Cardiac muscle cell (in vitro differentiated cells and primary cell): ENCODE measurements at places on chromosomes 1 and 21. TPM values are rescaled to one million over a fixed set of nuclear protein-coding genes. Genes with fewer than 3 reads are reported as not detected.

DNA sequence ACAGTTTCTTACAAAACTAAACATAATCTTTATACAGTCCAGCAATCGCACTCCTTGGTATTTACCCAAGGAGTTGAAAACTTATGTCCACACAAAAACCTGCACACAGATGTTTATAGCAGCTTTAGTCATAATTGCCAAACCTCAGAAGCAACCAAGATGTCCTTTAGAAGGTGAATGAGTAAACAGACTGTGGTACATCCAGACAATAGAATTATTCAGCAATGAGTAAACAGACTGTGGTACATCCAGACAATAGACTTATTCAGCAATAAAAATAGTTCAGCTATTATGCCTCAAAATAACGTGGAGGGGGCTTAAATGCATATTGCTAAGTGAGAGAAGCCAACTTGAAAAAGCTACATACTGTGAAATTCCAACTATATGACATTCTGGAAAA, 87.0 kb upstream of the GALNT2 start:
- peak; percentile 7 for DNase-seq

GRCh38 chr1:18681423-18681835, 50.8 kb downstream of the PAX7 start:
- peak; percentile 35 for DNase-seq

DNA sequence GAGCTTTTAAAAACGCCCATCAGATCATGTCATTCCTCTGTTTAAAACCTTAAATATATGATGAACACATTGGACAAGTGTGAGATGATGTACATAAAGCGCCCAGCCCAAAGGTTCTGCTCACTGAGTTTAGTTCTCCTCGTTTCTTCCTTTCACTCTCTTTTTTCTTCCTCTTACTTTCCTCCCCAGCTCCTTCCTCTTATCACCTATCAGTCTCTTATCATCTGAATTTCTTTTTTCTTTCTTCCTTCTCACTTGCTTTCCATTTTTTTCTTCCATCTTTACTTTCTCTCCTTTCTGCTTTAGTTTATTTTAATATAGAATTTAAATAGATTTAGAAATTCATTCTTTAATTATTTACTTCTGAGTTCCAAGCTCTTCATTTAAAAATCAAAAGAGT, 17.8 kb upstream of the POGZ start:
- DNase-seq = no peak

DNA sequence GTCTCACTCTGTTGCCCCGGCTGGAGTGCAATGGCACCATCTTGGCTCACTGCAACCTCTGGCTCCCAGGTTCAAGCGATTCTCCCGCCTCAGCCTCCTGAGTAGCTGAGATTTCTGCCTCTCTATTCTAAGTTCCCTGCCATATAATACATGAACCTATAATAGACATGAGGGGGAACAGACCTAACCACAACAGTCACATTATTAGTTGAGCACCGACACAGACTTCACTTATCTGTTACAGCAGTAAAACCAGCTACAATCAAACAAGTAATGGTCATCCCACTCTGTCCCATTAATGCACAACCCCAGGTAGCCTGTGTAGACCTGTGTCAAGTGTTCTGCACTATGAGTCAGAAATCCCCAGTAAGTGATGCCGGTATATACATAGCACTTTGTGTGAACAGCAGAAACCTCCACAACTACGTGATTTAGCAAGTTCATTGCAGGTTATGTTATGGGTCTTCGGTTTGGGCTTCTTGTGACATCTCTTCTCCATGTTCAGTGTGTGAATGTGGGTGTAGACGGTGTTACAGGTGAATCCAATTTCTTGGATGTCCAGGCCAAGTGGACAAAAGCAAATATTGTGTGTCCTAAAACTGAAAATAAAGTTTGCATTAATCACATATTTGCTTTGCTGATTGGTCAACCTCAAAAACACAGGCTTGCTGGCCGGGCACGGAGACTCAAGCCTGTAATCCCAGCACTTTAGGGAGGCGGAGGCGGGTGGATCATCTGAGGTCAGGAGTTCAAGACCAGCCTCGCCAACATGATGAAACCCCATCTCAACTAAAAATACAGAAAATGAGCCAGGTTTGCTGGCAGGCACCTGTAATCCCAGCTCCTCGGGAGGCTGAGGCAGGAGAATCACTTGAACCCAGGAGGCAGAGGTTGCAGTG, 3.6 kb downstream of the MMACHC start:
- no peak for DNase-seq

- no peak for DNase-seq
Measured at GRCh38 chr1:27489501-27489972, 430 bp downstream of the WASF2 start.

DNA sequence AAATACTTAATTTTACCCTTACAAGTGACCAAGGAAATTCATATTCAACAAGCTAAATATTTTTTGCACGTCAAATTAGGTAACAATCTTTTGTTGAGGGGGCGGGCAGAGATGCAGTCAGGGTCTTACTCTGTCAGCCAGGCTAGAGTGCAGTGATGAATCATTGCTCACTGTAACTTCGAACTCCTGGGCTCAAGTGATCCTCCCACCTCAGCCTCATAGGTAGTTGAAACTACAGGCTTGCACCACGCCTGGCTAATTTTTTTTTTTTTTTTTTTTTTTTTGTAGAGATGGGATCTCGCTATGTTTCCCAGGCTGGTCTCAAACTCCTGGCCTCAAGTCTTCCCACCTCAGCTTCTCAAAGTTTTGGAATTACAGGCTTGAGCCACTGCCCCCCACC, 26.5 kb downstream of the PHTF1 start:
- no peak for DNase-seq

GRCh38 chr1:832136-832535, 91.6 kb upstream of the SAMD11 start:
- peak; percentile 36 for DNase-seq

GRCh38 chr1:22769932-22770331, 59.3 kb downstream of the EPHB2 start:
- DNase-seq = no peak

DNA sequence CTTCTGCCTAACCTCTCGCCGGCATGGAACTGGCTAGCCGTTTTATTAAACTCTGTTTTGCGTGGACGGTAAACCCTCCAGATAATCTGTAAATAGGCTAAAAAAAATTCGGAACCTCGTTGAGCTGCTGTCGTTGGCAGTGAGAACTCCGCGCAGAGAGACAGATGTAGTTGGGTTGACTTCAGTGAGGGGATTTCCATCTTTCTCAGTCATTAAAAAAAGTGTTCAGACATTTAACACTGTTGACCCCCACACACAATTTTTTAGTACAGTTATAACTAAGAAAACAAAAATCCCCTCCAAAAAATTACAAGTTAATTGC, 464 bp downstream of the PARK7 start:
- no peak for DNase-seq

OR2T4 gene
- polyA plus RNA-seq = not detected in 2 replicates

DNA sequence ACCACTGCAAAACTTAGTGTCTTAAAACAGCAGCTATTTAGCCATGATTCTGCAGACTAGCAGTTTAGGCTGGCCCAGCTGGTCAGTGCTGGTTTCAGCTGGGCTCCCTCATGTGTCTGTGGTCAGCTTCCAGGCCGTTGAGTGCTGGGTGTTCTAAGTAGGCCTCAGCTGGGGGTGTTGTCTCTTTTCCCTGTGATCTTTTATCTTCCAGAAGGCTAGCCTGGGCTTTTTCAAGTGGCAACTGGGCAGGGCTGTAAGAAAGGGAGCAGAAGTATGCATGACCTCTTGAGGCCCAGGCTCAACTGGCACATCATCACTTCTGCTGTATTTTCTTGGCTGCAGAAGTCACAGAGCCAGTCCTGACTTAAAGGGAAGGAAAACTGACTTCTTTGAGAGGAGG, 136.1 kb downstream of the KIF26B start:
- peak; percentile 77 for DNase-seq

DNA sequence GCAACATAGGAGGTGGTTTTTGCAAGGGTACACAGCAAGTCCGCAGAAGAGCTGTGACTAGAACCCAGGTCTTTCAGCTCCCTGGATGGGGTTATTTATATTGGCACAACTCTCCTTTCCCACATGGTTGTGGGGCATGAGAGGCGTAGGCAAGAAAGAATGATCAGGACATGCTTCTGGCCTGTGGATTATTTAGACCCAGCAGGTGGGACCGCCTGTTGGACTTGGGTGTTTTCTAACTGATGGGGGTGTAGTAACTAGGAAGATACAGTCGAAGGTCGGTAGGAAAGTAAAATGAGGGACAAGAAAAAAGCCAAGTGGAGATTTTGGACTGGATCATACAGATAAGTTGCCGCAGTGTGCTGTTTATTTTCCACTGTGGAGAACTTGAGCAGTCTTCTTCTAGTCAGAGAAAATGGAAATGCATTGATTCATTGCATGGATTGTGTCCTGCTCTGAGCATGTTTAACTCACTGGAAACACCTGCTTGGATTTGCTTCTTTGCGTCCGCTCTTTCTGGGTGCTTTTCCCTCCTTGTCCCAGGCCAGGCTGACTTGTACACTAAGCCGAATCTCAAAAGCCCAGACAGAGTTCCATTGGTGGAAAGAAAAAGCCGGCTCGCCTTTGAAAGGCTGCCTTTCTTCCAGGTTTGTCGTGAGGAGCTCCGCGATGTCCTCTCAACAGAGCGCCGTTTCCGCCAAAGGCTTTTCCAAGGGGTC, 592 bp downstream of the CRCT1 start:
- no peak for DNase-seq

DNA sequence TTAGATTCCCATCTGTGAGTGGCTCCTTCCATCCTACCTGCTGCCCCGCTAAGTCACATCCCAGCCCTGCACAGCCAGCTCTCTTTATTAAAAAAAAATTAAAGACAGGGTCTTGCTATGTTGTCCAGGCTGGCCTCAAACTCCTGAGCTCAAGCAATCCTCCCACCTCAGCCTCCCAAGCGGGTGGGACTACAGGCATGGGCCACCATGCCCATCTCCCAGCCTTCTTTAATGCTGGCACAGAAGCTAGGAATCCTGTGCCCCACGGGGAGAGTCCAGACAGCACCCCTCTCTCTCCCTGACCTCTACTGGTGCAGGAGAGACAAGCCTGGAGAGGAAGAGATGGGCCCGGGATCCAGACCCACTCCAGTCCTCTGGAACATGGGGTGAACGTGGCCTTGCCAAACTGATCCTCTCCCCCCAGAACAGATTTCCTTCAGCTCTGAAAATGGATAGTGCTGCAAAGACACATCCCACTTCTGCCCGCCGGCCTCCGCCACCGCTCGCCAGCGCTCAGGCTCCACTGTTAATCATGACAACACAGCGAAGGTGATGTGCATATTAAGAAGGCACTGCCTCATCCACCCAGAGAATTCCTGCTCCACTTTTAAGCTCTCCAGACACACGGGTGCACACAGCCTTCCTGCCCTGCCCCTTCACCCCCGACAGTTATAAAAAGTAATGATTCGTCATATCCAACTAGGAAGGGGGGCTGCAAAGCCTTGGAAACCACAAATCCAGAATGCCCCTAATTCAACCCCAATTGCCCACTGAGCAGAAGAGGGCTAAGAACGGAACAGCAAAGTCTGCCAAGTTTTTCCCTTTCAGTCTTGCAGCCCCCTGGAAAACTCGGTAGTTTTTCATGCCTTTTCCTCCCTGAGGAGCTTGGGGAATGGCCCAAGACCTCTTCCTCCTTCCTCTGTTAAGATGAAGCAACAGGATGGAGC, 68.1 kb downstream of the MRPL37 start:
- no peak for DNase-seq

C1orf141 gene
- not detected in 2 replicates for polyA plus RNA-seq

GRCh38 chr1:40951943-40952743, 27.4 kb upstream of the CTPS1 start:
- peak; percentile 57 for DNase-seq

DNA sequence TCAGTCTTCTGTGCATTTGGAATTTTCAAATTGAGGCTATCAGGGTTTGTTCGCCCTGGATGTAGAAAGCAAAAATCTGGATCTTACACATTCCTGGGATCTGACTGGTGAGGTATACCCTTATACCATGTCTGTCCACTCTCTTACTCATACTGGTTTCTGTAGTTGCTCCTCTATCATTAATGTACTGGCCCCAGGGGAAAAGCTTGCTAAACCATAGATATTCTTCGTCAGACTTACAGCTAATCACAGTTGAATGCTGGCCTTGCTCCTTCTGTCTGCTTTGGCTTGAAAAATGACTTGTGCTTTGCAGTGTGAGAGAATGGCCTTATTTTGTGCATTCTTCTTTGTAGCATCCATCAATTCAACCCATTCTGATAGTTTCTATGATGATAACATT, 30.5 kb downstream of the TBCE start:
- no peak for DNase-seq
